Stimulated activated CD4-positive, alpha-beta T cell treated with anti-CD3 and anti-CD28 coated beads, Interleukin-4, amount 100 ng/mL, for 24 hours (primary cell): ENCODE measurements at places on chromosomes 6 and 20.

DNA sequence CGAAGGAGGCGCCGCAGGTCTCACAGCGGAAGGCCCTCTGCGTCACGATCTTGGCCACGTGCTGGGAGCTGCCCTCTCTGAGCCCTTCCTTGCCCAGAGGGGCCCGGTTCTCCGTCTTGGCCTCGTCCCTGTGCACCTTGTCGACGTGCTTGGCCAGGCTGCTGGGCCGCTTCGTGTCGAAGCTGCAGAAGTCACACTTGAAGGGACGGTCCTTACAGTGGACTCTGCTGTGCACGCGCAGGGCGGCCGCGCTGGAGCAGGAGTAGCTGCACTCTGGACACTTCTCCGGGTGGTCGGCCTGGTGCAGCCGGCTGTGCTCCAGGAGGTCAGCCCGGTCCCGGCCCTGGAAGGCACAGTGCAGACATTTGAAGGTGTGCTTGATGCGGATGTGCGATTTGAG is 106.9 kb downstream of the ZFP64 start:
- DNase-seq: no peak

GRCh38 chr20:58130581-58130980 is 97.9 kb downstream of the ANKRD60 start:
- DNase-seq: no peak

DNA sequence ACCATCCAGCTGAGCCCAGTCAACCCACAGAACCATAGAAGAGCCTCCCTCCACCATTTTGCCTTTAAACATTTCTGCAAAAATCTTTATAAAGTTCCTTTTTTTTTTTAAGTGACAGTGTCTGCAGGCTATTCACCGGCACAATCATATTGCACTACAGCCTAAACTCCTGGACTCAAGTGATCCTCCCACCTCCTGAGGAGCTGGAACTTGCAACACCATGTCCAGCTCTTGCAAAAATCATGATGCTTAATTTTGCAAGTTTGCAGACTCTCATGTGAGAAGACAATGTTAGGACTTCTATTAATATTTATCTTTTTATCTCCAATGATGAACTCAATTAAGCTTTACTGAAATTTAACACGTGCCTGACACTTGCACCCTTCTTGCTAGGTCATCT is 88.8 kb downstream of the INSM1 start:
- DNase-seq: no peak

GRCh38 chr6:168507297-168507696 is 66.3 kb downstream of the SMOC2 start:
- DNase-seq: no peak

DNA sequence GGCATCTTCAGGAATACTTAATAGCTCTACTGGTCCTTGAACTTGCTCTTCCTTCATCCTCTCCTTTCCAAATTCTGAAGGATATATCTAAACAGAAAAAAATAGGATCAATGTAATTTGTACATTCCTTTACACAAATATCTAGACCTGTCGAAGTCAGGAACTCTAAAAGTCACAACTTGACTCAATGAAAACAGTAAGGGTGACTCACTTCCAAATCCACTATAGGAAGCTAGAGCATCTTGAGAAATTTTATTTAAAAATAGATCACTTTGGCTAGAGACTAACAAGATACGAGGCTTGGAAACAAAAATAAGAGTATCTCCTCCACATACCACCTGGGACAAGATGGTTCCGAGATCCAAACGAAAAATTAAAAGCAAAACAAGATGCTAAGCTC is 12.2 kb downstream of the ESF1 start:
- DNase-seq: no peak

DNA sequence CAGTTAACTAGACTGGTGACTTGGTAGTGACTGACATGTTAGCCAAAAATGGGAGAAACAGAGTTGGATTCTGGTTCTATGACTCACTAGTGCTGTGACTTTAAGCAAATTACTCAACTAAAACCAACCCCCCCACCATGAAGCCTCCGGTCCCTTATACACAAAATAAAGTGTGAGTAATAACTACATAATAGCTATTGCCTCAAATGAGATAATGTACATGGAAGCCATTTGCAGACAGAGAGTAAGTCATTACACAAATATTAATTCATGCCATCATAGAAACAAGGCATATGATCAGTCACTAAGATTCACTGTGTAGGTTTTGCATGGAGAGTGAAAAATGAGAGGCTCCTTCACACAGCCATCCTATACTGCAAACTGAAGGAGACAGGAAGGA is 111.9 kb downstream of the HIVEP2 start:
- DNase-seq: peak; percentile 61

DNA sequence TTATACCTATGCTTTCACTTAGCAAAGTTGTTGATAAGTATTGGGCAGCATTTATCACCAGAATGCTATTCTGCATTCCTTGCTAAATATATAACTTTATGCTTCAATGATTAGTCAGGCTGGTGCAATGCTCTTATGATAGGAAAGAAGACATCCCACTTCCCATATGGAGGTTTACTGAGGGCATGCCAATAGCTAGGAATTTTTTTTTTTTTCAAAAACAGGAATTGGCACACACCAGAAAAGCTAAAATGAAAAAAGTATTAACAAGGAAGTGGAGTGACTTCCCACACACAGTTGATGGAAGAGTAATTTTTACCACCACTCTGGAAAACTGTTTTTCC is 90.8 kb downstream of the FRK start:
- no peak for DNase-seq

GRCh38 chr20:36836591-36837269 is 39.2 kb upstream of the TLDC2 start:
- DNase-seq: peak; percentile 46

GRCh38 chr6:54992789-54993188 is 146.2 kb downstream of the FAM83B start:
- no peak for DNase-seq

DNA sequence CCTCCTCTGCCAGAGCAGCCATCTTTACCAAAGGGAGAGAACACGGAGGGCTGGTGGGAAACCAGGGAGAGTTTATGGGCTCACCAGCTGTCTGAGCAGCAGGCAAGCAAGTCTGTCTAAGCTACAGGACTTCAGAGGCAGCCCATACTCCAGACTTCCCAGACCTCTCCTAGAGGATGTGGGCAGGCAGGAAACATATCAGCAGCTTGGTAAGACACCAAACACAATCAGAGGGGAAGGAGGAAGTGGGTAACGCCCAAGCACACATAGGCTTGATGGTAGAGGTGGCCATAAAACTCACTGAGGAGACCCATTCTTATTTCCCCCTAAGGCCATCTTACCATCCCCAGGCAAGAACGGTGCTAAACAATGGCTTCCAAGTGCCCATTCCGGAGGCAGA is 143.1 kb upstream of the ARID1B start:
- DNase-seq: no peak

- DNase-seq: no peak
Observed at GRCh38 chr20:15396900-15397299, 1059.5 kb upstream of the FLRT3 start.

DNA sequence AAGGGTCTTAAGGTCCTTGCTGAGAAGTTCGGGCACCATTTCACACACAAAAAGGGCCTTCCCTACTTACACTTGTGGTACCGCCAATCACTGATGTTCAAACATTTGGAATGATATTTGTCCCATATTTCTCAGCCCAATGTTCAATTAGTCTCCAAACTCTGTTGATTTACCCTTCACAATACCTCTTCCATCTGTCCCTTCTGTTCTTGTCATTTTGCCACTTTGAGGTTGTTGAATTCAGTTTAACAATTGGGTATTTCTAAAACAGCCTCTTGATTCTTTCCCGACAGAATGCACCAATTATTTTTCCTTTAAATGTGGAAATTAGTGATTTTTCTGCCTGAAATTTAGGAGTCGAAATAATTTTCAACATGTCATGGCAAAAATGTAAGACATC is 46.2 kb downstream of the NOX3 start:
- DNase-seq: no peak

GRCh38 chr6:104459543-104459942 is 400.2 kb downstream of the HACE1 start:
- no peak for DNase-seq

DNA sequence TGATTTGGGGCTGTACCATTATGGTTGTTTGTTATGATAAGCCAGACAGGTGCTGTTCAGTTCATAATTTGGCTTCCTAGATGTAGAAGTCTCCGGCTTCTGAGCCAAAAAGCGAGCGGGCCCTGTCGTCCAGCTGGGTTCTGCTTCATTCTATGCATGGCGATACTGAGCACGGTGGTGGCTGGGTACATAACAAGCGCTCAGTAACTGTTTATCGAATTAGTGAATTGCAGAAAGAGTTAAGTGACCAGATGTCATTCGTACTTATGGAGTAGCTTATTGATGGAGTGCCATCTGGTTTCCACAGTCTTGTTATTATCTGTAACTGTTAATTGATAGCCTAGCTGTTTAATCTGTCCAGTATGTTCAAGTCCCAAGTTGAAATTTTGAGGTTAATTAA is 85.0 kb downstream of the DTD1 start:
- no peak for DNase-seq

DNA sequence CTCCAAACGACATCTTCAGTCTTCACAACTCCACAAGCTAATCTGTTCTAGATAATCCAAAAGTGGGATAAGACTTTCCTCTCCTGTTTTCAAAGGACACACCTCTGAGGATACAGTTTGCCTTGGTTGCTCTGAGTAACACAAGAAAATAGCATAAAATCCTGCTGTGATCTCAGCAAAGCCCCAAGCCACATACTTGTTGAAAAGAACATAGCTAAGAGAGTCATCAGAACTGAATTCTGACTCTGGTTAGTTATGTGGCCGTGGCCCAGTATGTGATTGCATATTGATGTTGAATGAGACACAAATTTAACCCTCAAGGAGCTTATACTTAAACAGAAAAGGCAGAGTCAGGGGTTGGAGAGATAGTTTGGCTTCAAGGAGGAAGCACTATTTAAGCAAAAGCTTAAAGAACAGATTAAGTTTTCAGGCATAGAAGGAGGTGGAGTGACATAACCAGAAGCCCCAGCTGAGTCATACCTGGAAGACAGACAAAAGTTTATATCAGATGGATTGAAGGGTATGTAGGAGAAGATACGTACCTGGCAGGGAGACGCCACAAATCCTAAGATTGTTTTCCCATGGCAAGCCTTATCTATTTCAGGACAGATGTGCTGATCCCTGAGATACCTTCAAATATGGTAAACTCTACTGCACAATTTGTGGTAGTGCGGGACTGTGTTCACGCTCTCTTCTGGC is 41.2 kb downstream of the OPN5 start:
- no peak for DNase-seq

DNA sequence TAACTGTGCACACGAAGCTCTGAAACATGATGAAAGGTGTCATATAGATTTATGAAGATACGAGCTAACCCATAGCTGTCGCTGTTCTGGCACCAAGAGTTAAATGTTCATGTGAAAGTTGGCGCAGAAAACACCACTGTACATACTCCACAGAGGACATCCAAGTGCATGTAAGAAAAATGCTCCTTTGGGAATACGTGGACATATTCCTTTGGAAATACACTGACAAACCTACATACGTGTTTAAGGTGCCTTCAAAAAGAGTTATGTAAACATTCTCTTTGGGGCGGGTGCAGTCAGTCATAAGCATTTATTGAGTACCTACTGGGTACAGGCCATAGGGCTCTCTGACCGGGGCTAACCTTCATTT is 723 bp upstream of the ARID1B start:
- peak; percentile 37 for DNase-seq

DNA sequence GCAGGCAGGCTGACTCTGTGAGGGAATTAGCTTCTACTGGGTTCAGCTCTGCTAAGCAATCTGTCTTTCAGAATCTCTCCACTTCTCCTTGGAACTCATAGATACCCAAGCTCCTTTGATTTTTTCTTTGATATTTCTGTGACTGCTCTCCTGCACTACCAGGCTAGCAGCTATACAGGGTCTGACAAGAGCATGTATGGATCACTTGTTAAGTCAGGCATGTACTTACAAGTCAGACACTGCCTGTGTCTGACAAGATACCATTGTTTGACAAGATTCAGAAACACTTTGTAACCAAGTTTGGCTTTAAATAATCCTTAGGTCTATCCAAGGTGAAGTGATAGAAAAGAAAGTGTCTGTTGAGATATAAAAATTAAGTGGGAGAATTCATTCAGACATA is 79.5 kb downstream of the SESN1 start:
- no peak for DNase-seq

- DNase-seq: no peak
Observed at GRCh38 chr6:153580776-153581175, 449.7 kb upstream of the RGS17 start.

GRCh38 chr20:3744806-3745685 is 12.6 kb downstream of the HSPA12B start:
- DNase-seq: peak; percentile 77

GRCh38 chr20:19758501-19759331 is 658 bp downstream of the RIN2 start:
- no peak for DNase-seq

DNA sequence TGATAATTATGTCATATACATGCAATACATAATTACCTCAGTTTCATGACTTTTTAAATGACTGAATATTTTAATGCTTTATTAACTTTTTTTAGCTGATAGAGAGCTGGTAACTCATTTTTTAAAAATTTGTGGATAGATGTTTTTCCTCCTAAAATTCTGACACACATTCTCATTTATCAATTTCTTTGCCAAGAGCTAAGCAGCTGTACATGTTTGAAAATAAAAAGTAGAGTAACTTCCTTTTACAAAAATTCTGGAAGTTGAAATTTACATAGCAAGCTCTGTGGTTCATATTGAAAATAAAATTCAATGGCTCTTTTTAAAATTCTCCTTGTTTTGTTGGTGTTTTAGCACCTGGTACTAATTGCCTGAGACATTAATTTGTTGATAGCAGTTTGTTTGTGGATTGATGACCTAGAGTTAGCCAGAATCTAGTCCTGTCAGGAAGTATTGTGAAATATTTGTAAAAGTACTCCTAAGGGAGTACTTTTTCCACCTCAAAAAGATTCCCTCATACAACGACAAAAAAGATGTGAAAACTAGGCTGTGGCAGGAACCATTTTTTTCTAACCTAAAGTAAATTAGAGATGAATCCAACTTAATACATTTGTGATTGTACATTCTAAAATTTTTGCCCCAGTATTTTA is 621.8 kb downstream of the BCKDHB start:
- no peak for DNase-seq

DNA sequence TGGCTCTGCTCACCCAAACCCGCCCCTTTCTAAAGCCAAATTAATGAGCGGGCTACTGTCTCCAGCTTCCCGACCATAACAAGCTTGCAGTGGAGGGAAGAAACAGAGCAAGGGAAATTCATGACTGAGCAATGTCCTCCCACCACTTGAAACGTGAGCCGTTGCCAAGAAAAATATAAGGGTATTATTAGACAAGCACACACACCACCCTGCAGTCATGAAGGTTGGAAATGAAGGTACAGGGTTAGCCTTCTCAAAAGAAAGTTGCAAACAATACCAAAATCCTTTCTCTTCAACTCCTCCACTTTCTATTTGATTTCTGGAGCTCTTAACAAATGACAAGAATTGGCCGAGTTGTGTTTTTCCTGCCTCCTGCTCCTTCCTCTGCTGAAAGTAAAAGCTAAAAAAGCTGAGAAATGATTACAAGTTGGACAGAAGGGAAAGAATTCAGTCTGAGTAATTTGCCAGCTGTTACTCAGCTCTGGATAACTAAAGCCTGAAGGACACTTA is 151.1 kb upstream of the B3GAT2 start:
- no peak for DNase-seq

- DNase-seq: no peak
Observed at GRCh38 chr6:154276810-154277628, 79.6 kb downstream of the IPCEF1 start.

- no peak for DNase-seq
Observed at GRCh38 chr20:50969912-50970311, 11.3 kb downstream of the MOCS3 start.

- no peak for DNase-seq
Observed at GRCh38 chr6:137847748-137848147, 19.3 kb upstream of the TNFAIP3 start.
